ENCODE measurements at places on chromosomes 4 and X. TPM values are rescaled to one million over a fixed set of nuclear protein-coding genes. Genes with fewer than 3 reads are reported as not detected.

The SPANXN4 gene
- not detected for total RNA-seq

The SLC9B1 gene
- total RNA-seq: 0.61 TPM

The VSIG4 gene
- total RNA-seq: not detected

The GAB3 gene
- 0.12 TPM for total RNA-seq

The IL2 gene
- total RNA-seq: not detected

The SLC34A2 gene
- not detected for total RNA-seq

The CPE gene
- 70.3 TPM for total RNA-seq

The RTL9 gene
- 0.24 TPM for total RNA-seq

The GPR119 gene
- total RNA-seq: not detected

The SPANXA1 gene
- not detected for total RNA-seq

The ODAPH gene
- total RNA-seq: not detected

The SSX4B gene
- total RNA-seq: not detected

The EXOC1L gene
- not detected for total RNA-seq

The TMSB15C gene
- 1.9 TPM for total RNA-seq

The ERVMER34-1 gene
- total RNA-seq: 0.12 TPM

The NSG1 gene
- total RNA-seq: 0.73 TPM

The NXF2B gene
- total RNA-seq: not detected

The DACH2 gene
- not detected for total RNA-seq
